ENCODE measurements at places on chromosomes 1 and 21. TPM values are rescaled to one million over a fixed set of nuclear protein-coding genes. Genes with fewer than 3 reads are reported as not detected.

Gene ATP6V1G3
- not detected for total RNA-seq

Gene GCSAML
- not detected for total RNA-seq

Gene TMEM81
- total RNA-seq, result 2.3 TPM

Gene GABPA
- total RNA-seq, result 5.5 TPM

Gene LAMC2
- total RNA-seq, result 16.0 TPM

Gene SH2D5
- 10.3 TPM for total RNA-seq

Gene HFM1
- total RNA-seq, result 0.07 TPM

Gene PRAMEF6
- total RNA-seq, result not detected

Gene ACTN2
- total RNA-seq, result not detected

Gene AMY2A
- not detected for total RNA-seq

Gene PTGS2
- 5.1 TPM for total RNA-seq

Gene ANGPTL3
- total RNA-seq, result not detected

Gene VWA1
- total RNA-seq, result 12.5 TPM

Gene SLC22A15
- 0.91 TPM for total RNA-seq

Gene UMODL1
- total RNA-seq, result not detected

Gene JAM2
- 0.06 TPM for total RNA-seq

Gene GABRD
- 0.39 TPM for total RNA-seq

Gene RPL5
- total RNA-seq, result 1,035 TPM

Gene PADI4
- not detected for total RNA-seq

Gene TRIM17
- total RNA-seq, result not detected

Gene HTR1D
- 16.4 TPM for total RNA-seq

Gene TEX38
- total RNA-seq, result not detected

Gene RCC1
- total RNA-seq, result 74.6 TPM

Gene FCRL3
- not detected for total RNA-seq

Data from A549 treated with dexamethasone at 1 μM for 4 hours (cell line).